Stimulated activated CD8-positive, alpha-beta memory T cell treated with anti-CD3 and anti-CD28 coated beads, Interleukin-7, amount 100 ng/mL, for 1 hour (primary cell): ENCODE measurements at places on chromosomes 2 and 18.

DNA sequence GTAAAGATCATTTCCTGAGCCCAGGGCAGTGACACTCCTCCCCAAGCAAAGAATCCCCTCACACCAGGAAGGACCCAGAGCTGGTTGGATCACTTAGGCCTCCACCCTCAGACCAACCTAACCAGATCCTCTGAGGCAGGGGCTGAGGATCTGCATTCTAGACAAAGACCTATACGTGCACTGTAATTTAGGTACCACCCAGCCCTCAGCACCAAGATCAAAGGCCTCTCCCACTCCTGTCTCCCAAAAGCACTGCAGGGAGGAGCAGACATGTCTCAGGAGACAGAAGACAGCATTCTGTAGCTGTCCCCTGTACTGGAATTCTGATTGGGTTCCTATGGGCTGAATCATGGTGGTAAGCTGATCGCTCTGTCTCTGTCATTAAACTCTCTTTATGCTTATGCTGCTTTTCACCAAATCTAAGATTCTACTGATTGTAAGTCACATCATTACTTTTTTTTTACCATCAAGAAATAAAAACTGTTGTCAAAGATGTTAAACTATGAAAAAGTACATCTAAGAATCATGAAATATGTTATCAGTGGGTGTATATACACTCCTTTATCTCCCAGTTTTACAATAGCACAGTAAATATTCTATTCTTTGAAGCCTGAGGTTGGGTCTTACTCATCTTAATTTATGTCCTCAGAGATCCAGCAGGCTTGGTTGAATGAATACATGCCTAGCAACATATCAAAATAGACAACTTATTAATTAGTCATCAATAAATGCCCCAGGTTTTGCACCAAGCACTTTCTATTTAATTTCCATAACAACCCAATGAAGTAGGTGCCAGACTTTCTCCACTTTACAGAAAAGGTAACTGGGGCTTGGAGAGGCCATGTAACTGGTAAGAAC lies 28.3 kb downstream of the MCFD2 start:
- DNase-seq, result no peak

DNA sequence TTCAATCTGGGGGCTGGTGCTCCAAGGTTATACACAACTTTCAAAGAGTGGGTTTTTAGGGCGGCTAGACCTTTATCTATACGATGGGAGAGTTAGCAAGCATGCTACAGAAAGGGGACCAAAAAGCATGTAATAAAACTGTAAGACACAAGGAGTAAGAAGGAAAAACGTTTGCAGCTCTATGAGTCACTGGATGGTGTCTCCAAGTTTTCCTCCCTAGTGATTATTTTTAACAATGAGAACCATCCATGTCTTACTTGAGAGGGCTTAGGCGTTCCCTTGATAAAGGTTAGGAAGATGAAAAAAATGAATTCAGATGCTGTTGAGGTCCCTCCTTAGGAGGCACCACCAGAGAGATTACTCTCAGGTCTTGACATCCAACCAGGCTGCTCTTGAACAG lies 75.9 kb downstream of the HRH4 start:
- DNase-seq, result no peak

- no peak for DNase-seq
Measured at GRCh38 chr2:45962177-45962921, 310.9 kb downstream of the PRKCE start.

GRCh38 chr2:40118622-40119021 lies 333.3 kb downstream of the SLC8A1 start:
- no peak for DNase-seq

GRCh38 chr2:13921245-13921644 lies 711.3 kb upstream of the LRATD1 start:
- no peak for DNase-seq

DNA sequence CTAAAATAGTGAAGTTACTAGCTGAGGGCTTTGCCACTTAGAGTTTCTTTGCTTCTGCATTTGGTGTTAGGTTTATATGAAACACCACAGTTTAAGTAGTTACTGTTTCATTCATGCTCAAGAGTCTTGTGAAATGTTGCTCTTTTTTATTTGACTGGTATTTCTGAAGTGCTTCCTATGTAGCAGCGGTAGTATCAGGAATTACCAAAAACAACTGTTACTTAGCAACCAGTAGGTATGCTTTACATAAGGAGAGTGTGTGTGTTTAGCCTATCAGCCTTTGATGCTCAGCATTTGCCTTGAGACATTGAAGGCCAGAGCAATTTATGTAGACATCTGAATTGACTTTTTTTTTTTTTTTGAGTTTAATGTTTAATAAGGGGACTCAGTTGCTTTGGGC lies 3.6 kb downstream of the DIS3L2 start:
- no peak for DNase-seq

- DNase-seq, result no peak
Measured at GRCh38 chr2:148534416-148535204, 109.9 kb upstream of the EPC2 start.

DNA sequence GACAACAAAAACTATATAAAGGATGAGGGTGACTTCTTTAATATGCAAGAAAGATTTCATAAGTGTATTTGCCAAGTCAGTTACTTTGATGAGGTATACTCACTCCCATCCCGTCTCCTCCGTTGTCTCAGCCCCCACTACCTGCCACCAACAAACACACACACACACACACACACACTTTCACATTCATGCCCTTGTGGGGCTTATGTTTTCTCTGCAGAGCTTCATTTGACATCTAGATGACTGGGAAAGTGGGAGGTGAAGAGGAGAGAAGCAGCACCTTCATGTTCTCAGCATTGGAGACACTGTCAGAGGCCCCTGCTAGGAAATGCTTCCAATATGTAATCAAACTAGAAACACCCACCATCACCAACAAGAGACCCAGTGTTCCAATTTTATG lies 22.5 kb upstream of the TXNDC2 start:
- DNase-seq, result no peak

GRCh38 chr2:15557887-15558311 lies 3.2 kb downstream of the NBAS start:
- no peak for DNase-seq

DNA sequence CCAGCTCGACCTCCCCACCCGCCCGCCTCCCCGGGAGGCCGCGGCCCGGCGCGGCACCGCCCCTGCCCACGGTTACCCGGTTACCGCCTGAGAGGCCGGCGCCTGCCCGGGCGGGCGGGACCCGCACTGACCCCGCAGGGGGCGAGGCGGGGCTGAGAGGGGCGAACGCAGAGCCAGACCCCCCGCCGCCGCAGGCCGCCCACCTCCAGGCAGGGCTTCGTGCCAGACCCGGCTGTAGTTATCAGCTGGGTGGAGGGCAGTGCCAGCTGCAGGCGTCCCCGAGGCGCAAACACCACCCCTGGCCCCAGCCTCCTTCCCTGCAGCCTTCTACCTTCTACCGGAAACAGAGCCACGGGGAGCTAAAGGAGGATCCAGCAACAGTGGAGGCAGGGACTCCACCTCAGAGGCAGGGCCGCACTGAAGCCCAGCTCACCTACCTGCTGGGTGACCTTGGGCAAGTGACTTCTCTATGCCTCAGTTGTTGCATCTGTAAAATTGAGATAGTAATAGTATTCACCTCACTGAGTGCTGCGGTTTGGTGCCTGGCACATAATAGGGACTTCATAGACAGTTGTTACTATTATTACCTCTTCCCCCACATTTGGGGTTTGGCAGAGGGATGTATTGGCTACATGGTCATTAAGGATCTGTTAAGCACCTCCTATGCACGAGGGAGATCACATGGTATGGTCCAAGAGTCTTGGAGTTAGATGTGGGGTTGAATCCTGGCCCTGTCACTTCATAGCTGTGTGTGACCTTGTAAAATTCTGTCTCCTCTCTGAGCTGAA lies 231.6 kb upstream of the SMAD2 start:
- no peak for DNase-seq

DNA sequence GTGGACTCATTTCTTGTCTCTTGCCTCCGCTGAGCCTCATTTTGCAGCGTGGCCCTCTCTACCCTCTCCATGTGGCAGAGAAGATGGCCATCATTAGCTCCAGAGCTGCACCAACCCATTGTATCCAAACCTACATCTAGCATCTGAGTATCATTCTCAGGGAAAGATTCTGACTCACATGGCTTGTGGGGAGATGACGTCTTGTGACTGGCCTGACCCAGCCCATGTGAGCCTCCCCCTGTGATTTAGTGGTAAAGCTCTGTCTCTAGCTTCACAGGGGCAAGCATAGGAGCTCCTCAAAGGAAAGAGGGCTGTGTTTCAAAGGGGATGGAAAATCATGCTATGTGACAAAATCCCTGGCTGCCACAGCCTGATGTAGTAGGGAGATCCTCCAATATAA lies 87.4 kb upstream of the RBMS1 start:
- no peak for DNase-seq

GRCh38 chr2:160287476-160287875 lies 87.4 kb upstream of the ITGB6 start:
- DNase-seq, result no peak

DNA sequence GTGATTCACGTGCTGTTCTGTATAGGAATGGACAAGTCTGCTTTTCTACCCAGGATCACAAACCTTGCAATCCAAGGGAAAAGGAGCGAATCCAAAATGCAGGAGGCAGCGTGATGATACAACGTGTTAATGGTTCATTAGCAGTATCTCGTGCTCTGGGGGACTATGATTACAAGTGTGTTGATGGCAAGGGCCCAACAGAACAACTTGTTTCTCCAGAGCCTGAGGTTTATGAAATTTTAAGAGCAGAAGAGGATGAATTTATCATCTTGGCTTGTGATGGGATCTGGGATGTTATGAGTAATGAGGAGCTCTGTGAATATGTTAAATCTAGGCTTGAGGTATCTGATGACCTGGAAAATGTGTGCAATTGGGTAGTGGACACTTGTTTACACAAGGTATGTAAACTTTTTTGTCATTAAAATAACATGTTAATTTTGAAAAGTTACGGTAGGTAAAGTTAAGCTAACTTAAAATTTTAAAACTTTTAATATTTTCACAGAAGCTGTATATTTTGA lies 33.0 kb downstream of the PPM1B start:
- DNase-seq, result no peak

- no peak for DNase-seq
Measured at GRCh38 chr18:12306752-12307700, 1.0 kb upstream of the TUBB6 start.

- DNase-seq, result no peak
Measured at GRCh38 chr2:173896755-173897154, 68.4 kb downstream of the SP3 start.

DNA sequence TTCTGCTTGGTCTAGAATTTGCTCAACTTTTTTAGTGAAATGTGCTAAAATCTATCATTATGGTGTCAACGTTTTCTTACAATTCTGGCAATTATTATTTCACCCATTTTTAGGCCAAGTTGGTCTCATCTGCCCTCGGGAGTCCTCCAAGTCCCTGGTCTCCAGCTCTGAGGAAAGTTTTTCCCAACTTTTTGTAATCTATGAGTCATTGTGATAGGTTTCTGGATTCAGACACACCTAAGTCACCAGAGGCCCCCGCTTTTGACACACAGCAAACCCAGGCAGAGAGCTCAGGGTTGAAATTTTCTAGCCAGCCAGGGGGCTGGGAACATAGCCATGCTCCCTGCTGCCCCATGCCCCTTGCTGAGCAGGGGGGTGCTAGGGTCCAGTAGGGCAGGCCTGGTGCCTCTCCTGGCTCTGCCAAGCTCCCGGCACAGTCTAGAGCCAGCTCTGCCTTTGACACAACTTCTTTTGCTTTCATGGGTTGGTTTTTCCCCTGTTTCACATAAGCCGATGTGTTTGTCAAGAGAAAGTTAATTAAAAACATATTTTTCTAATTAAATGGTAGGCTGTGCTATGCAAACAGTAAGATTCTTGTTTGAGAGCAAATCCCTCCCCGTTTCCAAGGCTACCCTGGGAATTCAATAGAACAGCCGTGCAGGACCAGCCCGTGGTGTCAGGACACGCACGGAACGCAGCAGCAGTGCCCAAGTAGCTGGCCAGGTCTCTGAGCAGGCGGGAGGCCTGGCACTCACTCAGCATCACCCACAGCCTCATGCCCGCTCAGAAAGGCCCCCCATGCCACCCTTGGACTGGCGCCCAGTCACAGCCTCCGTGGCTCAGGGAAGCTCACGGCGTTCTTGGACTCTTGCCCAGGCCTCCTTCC lies 25.5 kb upstream of the SNED1 start:
- no peak for DNase-seq

GRCh38 chr2:15273452-15273851 lies 287.7 kb downstream of the NBAS start:
- DNase-seq, result no peak

- no peak for DNase-seq
Measured at GRCh38 chr2:58629545-58630119, 388.5 kb upstream of the FANCL start.

- DNase-seq, result no peak
Measured at GRCh38 chr18:61727241-61728193, 165.3 kb downstream of the RNF152 start.

GRCh38 chr2:48529194-48529593 lies 760 bp upstream of the STON1 start:
- DNase-seq, result no peak

GRCh38 chr18:34744569-34744968 lies 34.5 kb downstream of the DTNA start:
- no peak for DNase-seq

- DNase-seq, result no peak
Measured at GRCh38 chr18:24246143-24246542, 107.3 kb downstream of the CABYR start.

DNA sequence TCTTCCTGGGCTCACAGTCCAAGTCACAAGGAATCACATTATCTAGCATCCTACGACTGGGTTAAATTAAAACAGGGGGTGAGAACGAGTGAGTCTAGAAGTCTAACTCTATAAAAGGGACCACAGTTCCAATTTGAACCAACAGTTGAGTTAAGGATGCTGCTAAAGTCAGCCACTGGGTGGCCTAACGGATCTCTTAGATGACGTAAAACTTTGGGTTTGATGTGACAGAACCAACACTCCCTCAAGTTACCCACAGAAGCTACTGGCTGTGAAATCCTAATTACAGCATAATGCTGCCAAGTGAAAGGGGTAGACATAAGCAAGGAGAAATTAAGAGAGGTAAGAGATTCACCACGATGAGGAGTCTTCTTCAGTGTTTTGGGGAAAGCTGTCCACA lies 32.7 kb upstream of the RUFY4 start:
- no peak for DNase-seq

GRCh38 chr2:69998761-69999160 lies 37.3 kb upstream of the ASPRV1 start:
- DNase-seq, result no peak

- DNase-seq, result no peak
Measured at GRCh38 chr2:124908411-124908810, 883.3 kb downstream of the CNTNAP5 start.

GRCh38 chr2:91442246-91442905 lies 2750.9 kb downstream of the RPIA start:
- DNase-seq, result no peak

GRCh38 chr2:134718817-134719814 lies at the start of gene TMEM163:
Gene TMEM163, minus strand, starts transcription at chr2:134719000.
- DNase-seq, result no peak
